ENCODE measurements at places on chromosomes 5 and 9. TPM values are rescaled to one million over a fixed set of nuclear protein-coding genes. Genes with fewer than 3 reads are reported as not detected.

GRCh38 chr5:125657936-125658335, 765.3 kb upstream of the GRAMD2B start:
- no peaks in the 10 kb centered on the region for H3K27me3 ChIP-seq
- H3K4me3 ChIP-seq = no peak overlapping the region
- H3K36me3 ChIP-seq = no peaks in the 10 kb centered on the region
- DNase-seq = no peak

The TAF11L14 gene
- polyA plus RNA-seq = not detected

DNA sequence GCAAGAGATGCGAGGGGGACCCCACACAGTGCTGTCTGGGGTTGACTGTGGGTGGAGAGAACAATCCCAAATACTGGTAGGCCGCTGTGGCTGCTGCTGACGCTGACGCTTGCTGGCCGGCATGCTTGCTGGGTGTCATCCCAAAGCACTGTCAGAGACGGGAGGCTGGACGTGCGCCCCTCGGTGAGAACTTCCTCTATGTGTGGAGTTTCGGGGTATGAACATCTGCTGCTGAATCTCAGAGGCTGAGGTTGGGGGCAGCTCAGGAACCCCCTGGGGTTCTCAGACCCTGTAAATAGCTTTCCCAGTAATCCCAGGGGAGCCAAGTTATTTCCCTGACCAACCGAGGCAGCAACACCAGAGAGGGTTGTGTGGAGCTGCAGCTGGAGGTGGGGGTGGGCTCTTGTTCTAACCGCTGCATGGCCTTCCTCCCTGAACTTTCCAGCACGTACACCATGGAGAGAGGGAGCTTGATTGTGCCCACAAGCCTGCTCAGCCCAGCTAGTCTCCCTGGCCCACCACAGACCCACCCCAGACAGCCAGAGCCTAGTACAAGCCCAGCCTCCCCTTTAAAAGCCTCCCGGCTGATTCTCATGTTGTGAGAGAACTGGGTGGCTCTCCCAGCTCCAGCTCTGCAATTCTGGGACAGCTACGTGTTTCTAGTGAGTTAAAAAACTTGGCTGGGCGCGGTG, 21.8 kb upstream of the SLC12A7 start:
- H3K36me3 ChIP-seq = no peaks in the 10 kb centered on the region
- no peak overlapping the region for H3K4me3 ChIP-seq
- no peaks in the 10 kb centered on the region for H3K27me3 ChIP-seq
- H3K4me1 ChIP-seq = peaks cover 12% of the 10 kb centered on the region
- H3K27ac ChIP-seq = no peak overlapping the region

The RAB3C gene
- 14.7 TPM for polyA plus RNA-seq

The ANKRD18B gene
- polyA plus RNA-seq = 0.69 TPM

The STKLD1 gene
- 0.26 TPM for polyA plus RNA-seq

The IL3 gene
- not detected for polyA plus RNA-seq
